Activated CD8-positive, alpha-beta memory T cell treated with anti-CD3 and anti-CD28 coated beads for 1 hour (primary cell): ENCODE measurements at places on chromosomes 12 and 14.
A peak's percentile ranks its signal among the peaks of the same experiment; 100 is the strongest.

- DNase-seq: no peak
Observed at GRCh38 chr14:53004976-53005375, 54.1 kb upstream of the FERMT2 start.

DNA sequence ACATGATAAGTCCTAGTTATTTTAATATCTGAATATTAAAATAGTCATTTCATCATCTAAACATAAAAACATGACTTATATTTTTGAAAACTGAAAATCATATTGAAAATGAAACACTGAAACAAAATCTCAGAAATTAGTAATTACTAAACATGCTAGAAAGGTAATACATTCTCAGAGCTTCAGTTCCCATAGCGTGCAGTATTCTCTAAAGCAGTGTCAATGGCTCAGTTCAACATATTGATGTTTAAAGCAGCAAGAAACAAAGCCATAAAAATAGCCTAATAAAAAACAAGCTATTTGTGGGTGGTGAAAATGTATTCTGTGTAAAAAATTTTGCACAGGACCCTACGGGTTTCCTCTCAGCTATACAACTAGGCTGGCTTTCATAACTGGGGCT, 1337.4 kb downstream of the FSCB start:
- DNase-seq: no peak

DNA sequence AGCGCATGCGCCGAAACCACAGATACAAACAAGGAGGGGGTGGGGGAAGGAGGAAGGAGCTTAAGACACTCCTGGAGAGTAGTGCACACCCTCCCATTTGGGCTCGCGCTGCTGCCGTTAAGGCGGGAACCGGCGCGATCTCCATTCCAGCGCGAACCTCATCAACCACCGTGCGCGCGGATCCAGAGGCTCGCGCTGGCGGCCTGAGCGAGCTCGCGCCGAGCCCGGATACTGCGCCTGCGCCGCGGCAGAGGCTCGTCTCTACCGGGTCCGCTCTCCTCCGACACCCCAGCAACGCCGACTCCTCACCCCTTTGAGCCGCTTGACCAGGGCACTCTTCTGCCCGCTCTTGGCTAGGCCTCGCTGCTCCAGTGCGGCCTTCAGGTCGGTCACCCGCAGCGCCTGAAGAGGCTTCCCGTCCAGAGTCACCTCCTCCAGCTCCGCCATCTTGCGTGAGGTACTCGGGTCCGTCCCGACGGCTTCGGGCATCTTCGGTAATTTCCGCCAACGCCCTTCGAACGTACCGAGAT, at the start of gene ACIN1:
Gene ACIN1, minus strand, starts transcription at position 471 of the 530 bp plus-strand sequence. Its CDS starts 24 bp downstream, at position 447.
- DNase-seq: peak; percentile 55

DNA sequence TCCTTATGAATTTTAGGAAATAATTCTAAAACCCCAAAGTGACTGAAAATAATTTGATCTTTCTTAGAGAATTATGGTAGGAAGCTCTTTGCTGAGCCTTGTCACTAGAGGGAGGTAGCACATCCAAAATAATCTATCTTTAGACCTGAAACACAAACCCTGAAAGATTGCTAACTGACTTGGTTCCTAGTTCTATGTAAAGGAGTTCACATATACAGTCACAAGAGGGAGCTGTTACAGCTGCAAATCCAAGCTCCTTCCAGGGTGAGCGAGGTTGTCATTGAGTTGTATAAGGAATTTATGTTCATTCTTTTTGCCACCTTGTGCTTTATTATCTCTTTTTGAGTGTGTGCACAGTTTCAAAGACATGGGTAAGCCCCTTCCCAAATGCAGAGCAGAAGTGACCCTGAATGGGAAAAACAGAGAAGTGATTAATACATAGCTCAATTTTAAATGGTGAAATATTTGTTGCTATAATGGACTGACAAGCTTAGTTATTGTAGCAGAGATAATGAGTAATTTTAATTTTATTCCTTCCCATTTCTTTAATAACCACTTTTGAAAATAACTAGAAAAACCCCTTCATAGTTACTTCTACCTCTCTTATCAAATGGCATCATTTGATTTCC, 387.9 kb downstream of the DAD1 start:
- DNase-seq: no peak

GRCh38 chr14:100546051-100546443, 41.2 kb downstream of the BEGAIN start:
- DNase-seq: no peak

DNA sequence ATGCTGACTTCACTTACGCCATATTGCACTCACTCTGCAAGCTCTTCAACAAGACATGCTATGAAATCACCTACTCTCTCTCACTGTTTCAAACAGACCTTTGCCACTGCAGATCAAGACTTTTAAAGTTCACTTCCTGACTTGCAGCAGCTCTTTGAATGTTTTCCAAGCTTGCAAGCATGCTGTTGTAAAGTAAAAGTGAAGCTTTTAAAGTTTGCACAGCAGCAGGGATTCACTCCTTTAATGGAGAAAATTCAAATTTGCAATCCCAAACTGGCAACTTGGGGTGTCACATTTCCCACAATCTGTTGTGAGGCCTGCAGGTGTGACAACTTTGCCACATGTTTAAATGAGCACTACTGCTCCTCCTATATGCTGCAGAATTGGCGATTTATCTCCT, 270.9 kb downstream of the ALX1 start:
- no peak for DNase-seq

- no peak for DNase-seq
Observed at GRCh38 chr12:8482571-8483061, 26.9 kb downstream of the CLEC6A start.

DNA sequence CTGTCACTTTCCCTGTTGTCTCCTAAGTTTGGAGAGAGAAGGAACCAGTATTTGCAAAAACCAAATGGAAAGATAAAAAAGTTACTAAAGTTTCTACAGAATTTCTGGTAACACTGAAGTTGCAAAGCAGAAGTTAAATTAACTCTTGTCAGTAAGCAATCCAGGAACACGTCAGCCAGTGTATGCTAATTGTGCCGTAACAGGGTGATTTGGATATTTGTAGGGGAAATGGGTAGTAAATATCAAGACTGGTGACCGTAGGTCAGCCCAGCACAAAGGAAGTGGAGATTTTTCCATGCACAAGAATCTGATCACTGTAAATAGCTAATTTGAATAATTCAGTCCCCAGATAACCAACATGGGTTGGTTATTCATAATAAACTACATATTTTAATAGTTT, 2.3 kb downstream of the CDKN1B start:
- no peak for DNase-seq

DNA sequence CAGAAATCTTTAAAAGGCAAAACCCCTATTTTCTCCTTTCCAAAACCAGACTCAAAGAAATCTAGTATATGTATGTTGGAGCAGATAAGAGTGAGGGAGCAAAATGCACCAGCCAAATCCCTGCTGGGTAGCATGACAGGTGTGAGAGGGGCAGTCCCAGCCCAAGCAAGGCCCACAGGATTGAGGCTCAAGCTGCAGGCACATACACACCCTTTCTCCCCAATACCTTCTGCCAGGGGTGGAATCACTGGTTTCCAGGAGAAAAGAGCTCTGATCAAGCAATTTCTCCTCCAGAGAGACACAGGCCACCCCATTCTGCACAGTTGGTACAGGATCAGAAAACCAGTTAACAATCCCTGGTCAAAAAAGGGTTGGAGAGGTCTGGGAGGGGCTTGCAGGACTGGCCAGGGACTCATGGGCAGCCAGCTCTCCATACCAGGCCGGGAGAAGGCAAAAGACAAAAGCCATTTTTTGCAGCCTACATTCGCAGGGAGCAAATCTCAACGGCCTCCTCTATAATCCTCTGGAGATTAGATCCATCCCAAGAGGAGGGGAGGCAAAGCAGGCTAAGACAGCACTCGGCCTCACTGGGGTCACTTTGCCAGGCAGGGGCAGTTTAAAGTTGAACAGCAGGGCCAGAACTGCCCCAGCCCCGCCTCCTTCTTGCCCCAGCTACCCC, 2.1 kb downstream of the KMT2D start:
- DNase-seq: no peak

DNA sequence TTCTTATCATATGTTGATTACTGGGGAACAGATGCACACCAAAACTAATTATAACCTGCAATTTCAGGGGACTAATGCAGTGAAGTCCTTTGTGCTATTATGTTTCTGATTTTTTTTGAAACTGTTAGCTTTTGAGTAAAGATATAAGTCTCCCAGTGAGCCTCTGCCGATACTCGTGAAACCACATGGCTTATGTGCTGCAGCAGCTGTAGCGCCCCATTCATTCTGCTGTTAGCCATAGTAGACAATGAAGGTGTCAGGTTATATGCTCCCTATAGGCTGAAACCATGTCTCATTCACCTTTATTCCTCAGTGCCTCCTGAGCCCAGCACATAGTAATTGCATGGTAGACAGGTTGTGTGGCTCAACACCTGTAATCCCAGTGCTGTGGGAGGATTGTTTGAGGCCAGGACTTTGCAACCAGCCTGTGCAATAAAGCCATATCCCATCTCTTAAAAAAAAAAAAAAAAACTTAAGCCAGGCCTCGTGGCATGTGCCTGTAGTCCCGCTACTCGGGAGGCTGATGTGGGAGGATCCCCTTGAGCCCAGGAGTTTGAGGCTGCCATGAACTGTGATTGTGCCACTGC, 25.0 kb downstream of the GOLGA5 start:
- no peak for DNase-seq

DNA sequence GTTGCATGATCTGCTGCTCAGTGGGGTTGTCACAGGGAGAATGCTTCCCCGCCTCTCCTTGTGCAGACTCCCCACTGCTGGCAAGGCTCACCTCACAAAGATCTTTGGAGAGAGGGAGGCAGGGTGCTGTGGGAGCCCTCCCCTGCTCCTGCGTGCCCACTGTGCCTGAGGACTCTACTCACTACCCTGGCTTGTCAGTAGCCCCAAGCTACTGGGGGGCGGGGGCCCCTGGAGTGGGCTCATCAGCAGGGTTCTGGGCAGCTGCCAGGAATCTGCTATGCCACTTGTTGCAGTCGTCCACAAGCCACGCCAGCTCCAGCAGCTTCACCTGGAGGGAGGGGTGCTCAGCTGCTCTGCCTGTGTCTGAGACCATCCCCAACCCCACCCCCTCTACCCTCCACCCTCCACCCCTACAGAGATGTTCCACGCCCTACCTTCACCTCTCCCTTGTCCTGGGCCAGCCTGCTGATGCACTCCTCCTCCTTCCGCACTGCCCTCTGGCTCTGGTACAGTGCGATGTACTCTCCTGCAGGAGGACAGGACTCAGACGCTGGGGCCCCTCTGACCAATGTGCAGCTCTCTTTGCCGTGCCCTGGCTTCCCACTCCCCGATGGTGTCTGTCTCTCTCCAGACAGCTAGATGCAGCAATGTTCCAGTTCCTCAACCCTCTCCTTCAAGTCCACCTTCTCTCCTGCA, 14.2 kb upstream of the BLTP3B start:
- DNase-seq: no peak

DNA sequence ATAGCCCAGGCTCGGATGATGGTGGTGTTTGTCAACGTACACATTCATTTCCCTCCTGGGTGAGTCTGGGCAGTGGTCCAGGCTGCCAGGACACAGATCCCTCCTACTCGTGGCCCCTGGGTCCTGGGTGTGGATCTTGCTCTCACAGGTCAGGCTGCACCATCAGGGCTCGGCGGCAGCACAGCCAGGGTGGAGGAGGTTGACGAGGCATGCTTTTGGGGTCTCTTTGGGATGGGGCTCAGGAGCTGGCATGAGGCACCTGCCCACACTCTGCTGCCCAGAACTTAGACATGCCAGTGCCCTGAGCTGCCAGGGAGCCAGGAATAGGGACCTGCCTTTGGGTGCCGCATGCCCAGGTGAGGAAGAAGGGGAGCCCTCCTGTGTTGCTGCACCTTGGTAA, 9.7 kb downstream of the TMEM121 start:
- no peak for DNase-seq

- no peak for DNase-seq
Observed at GRCh38 chr12:97542666-97543280, 80.2 kb downstream of the RMST start.

GRCh38 chr14:90368946-90369721, 27.7 kb upstream of the CALM1 start:
- DNase-seq: no peak

GRCh38 chr12:9650151-9650576, 19.3 kb upstream of the CLEC2D start:
- no peak for DNase-seq

- DNase-seq: no peak
Observed at GRCh38 chr12:68622250-68622649, 11.6 kb downstream of the RAP1B start.
